ENCODE measurements at places on chromosomes 1 and 21. TPM values are rescaled to one million over a fixed set of nuclear protein-coding genes. Genes with fewer than 3 reads are reported as not detected.

Gene CHIA
- total RNA-seq: not detected

Gene DCST1
- total RNA-seq: not detected

Gene HTR6
- not detected for total RNA-seq

Gene HES5
- 2.5 TPM for total RNA-seq

Gene LMO4
- total RNA-seq: 150 TPM

Gene TRIM58
- 3.1 TPM for total RNA-seq
